ENCODE measurements at places on chromosomes 1 and 21. TPM values are rescaled to one million over a fixed set of nuclear protein-coding genes. Genes with fewer than 3 reads are reported as not detected.

DNA sequence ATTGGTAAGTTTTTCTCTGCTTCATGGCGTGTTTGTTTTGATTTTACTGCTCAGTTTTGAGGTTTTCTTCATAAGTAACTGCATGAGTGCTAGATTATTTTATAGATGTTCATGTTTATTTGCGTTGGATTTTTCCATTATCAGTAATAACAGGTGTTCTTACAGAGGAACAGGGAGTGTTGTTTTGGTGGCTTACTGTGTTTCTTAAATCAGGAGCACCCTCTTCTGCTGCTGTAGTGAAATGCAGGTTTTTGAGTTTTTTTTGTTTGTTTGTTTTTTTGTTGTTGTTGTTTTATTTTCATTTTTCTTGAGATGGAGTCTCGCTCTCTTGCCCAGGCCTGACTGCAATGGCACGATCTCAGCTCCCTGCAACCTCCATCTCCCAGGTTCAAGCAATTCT lies 32.6 kb downstream of the CTBS start:
- DNase-seq, result no peak
- H3K4me3 ChIP-seq, result no peak overlapping the region
- no peaks in the 10 kb centered on the region for H3K27me3 ChIP-seq
- peaks cover 19% of the 10 kb centered on the region for H3K36me3 ChIP-seq
- no peak overlapping the region for H3K27ac ChIP-seq
- H3K4me1 ChIP-seq, result no peaks in the 10 kb centered on the region

The PGBD5 gene
- total RNA-seq, result not detected

The S100A2 gene
- not detected for total RNA-seq

DNA sequence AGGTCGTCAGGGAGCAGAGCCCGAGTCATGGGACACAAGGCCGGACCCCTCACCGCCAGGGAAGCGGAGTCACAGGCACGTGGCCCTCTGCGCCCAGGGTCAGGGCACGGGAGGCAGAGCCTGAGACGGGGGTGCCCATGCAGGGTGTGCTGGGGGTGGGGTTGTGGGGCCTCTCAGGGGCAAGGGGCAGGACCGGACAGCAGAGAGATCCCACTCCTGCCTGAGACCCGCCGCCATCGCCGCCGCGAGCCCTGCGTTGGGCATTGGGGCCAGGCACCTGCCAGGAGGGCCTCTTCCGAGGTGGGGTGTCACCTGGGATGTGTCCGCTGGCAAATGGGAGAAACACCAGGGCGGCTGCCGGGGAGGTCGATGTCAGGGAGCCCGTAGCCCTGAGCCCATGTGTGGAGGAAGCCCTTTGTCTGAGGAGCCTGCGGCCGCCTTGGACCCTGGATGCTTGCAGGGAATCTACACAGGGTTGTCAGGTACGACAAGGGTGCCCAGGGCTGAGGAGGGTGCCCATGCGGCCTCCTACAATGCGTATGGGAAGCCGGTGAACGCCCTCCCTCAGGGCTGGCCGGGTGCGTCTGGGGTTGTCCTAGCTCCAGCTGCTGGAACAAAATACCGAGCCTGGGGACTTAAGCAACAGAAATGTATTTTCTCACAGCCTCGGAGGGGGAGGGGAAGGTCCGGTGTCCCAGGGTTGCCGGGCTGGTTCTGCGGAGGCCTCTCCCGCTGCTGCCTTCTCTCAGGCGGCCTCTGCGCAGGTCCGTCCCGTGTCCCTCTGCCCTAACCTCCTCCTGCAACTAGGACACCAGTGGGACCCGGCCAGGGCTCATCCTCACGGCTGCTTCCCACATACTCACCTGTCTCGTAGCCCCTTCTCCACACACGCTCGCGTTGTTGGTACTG lies 16.4 kb upstream of the C1orf159 start:
- DNase-seq, result no peak
- no peaks in the 10 kb centered on the region for H3K36me3 ChIP-seq
- no peak overlapping the region for H3K27ac ChIP-seq

- no peak overlapping the region for H3K4me3 ChIP-seq
- H3K27ac ChIP-seq, result no peak overlapping the region
- no peaks in the 10 kb centered on the region for H3K4me1 ChIP-seq
- H3K27me3 ChIP-seq, result no peaks in the 10 kb centered on the region
- H3K36me3 ChIP-seq, result no peaks in the 10 kb centered on the region
These were observed 45.2 kb downstream of the NENF start for GRCh38 chr1:212477680-212478466.

GRCh38 chr1:98991127-98992012 lies 13.3 kb downstream of the PLPPR5 start:
- no peak overlapping the region for H3K27ac ChIP-seq
- no peaks in the 10 kb centered on the region for H3K4me1 ChIP-seq
- H3K36me3 ChIP-seq, result no peaks in the 10 kb centered on the region
- no peaks in the 10 kb centered on the region for H3K27me3 ChIP-seq

The S100A7A gene
- not detected for total RNA-seq

The AADACL4 gene
- not detected for total RNA-seq

DNA sequence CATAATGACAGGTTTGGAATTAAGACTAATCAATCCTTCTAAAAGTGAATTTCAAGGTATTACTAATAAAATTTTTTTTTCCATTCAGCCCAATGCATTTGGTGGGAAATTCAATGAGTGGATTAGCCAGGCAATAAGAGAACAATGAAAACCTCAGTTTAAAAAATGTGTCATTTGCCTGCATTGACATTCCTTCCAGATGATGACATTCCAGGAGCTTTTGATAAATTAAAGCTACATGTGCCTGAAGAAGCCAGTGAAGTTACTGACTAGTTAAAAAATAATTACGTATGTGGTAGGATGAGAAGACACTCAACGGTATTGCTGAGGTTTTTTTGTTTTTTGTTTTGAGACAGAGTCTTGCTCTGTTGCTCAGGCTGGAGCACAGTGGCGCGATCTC lies 37.9 kb upstream of the RC3H1 start:
- H3K27me3 ChIP-seq, result no peaks in the 10 kb centered on the region
- H3K36me3 ChIP-seq, result no peaks in the 10 kb centered on the region
- no peaks in the 10 kb centered on the region for H3K4me1 ChIP-seq
- H3K4me3 ChIP-seq, result no peak overlapping the region
- no peak for DNase-seq
- no peak overlapping the region for H3K27ac ChIP-seq

- no peaks in the 10 kb centered on the region for H3K36me3 ChIP-seq
- H3K27me3 ChIP-seq, result no peaks in the 10 kb centered on the region
These were observed 134.4 kb upstream of the SMYD2 start for GRCh38 chr1:214146523-214146922.

- H3K4me3 ChIP-seq, result peak overlapping the region; percentile 70
- no peak overlapping the region for H3K27ac ChIP-seq
- peaks cover 13% of the 10 kb centered on the region for H3K4me1 ChIP-seq
- H3K27me3 ChIP-seq, result peaks cover 14% of the 10 kb centered on the region
- no peaks in the 10 kb centered on the region for H3K36me3 ChIP-seq
These were observed 876 bp downstream of the LRRC7 start for GRCh38 chr1:69568421-69569174.

- H3K4me1 ChIP-seq, result no peaks in the 10 kb centered on the region
- no peaks in the 10 kb centered on the region for H3K36me3 ChIP-seq
- no peak overlapping the region for H3K27ac ChIP-seq
- DNase-seq, result no peak
- no peak overlapping the region for H3K4me3 ChIP-seq
These were observed 77.6 kb downstream of the POU2F1 start for GRCh38 chr1:167298325-167298724.

DNA sequence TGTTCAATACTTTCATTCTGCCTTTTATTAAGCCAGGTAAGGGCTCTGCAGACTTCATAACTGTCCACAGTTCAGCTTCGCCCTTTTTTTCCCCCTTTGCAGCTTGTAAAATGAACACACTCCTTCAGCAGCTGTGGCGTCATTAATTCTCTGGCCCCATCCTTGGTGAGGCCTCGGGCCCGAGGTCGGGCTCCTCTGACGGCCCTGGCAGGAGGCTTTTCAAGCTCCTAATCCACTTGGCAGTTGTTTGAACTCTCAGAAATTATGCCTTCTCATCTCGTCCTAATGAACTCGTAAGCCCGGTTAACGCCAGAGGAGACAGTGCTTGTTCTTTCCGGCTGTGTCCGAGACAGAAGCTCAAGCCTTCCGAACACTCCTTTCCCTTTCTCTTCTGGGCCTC lies 18.1 kb upstream of the EPHA8 start:
- H3K36me3 ChIP-seq, result no peaks in the 10 kb centered on the region
- H3K27ac ChIP-seq, result no peak overlapping the region
- H3K4me3 ChIP-seq, result no peak overlapping the region
- no peak for DNase-seq
- H3K4me1 ChIP-seq, result no peaks in the 10 kb centered on the region

DNA sequence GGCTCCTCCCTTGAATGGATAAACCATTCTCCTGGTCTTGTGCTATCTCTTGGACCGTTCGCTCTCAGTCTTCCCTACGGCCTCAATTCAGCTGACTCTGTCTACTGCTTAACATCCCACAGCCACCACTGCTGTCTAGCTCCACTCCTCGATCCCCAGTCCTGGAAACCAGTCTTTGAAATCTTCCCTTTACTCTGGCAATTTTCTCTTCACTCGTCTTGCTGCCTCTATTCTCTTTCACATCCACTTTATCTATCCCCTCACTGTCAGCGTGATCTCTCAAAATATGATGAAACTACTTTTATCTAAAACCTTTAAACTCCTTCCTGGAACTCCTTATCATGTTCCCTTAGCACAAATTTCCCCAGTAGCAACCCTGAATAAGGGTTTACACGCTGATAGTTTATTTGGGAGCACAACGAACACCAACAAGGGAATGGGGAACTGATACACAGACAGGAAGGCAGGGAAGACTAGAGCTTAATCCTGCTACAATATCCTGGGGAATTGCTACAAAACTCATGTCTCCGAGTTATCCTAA lies 131.6 kb upstream of the SAMSN1 start:
- no peaks in the 10 kb centered on the region for H3K4me1 ChIP-seq
- no peak overlapping the region for H3K27ac ChIP-seq
- no peak overlapping the region for H3K4me3 ChIP-seq
- H3K27me3 ChIP-seq, result no peaks in the 10 kb centered on the region
- no peaks in the 10 kb centered on the region for H3K36me3 ChIP-seq
- no peak for DNase-seq

DNA sequence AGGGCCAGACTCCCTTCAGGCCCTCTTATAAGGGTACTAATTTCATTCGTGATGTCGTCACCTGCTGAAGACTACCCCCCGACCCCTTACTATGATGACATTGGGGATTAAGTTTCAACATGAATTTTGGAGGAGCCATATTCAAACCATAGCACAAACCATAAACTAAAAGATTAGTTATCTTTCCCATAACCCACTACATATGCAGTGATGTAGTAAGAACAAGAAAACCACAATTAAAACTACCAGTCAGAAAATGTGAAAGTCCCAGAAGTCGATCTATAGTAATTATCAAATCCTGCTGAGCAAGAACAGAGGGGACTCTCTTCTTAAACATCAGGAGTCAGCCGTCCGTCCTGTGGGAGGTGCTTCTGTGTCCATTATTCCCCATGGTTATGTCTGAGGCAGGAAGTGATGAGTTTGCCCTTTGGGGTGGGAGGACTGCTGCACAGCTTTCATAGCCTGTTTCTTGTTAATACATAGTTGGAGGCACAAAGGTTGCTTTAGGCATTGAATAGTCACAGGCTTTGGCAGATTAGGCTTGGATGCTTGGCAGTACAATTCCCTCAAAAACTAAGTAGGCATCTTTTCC lies 35.9 kb upstream of the PTGFRN start:
- no peaks in the 10 kb centered on the region for H3K36me3 ChIP-seq
- H3K4me3 ChIP-seq, result no peak overlapping the region
- H3K27me3 ChIP-seq, result no peaks in the 10 kb centered on the region
- peaks cover 3% of the 10 kb centered on the region for H3K4me1 ChIP-seq
- DNase-seq, result no peak
- H3K27ac ChIP-seq, result no peak overlapping the region

- H3K27me3 ChIP-seq, result no peaks in the 10 kb centered on the region
- no peak overlapping the region for H3K27ac ChIP-seq
- no peaks in the 10 kb centered on the region for H3K4me1 ChIP-seq
- no peaks in the 10 kb centered on the region for H3K36me3 ChIP-seq
- no peak overlapping the region for H3K4me3 ChIP-seq
These were observed 99.9 kb downstream of the BEND5 start for GRCh38 chr1:48676822-48677221.

DNA sequence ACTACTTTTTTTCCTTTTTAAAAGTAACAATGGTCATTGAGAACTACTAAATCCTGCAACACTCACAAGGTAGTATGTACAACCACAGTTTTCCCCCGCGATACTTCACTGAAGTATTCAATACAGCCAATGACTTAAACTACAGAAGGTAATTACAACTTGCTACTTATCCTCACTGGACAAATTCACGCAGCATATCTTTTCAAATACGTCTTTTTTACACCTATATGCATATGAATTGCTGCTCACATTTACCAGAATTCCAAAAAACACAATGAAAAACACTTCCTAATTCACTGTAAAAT lies 12.4 kb downstream of the NRIP1 start:
- H3K27ac ChIP-seq, result no peak overlapping the region
- no peak for DNase-seq
- no peak overlapping the region for H3K4me3 ChIP-seq

DNA sequence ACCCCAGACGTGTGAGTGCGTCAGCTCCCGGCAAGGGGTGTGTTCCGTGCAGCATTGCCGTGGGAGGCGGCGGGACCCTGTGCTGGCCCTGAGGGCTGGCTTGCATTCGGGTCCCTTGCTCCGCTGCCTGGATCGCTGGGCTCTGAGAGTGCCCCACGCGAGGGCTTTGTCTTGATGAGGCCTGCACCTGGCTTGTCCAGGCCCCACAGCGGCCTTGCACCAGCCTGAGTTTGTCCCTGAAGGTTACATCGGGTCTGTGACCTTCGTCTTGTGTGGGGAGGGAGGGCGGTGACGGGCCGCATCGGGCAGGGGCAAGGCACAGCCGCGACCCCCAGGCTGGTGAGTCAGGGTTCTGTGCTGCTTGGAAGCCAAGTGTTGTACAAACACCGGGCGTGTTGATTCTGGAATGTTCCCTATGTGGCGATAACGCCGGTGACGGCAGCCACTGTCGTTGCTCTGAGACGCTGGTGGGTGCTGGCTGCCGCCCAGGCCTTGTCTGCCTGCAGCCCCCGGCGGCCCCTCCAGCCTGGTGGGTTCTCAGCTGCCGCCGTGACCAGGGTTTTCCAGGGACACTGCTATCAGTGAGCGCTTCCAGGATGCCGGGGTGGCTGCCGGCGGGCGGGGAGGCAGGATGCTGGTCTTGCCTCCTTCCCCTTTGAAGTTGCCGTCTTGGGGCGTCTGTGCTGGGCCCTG lies 42.9 kb downstream of the SLX9 start:
- H3K27me3 ChIP-seq, result no peaks in the 10 kb centered on the region
- no peak overlapping the region for H3K4me3 ChIP-seq
- H3K4me1 ChIP-seq, result peaks cover 17% of the 10 kb centered on the region
- peak; percentile 43 for DNase-seq
- H3K36me3 ChIP-seq, result no peaks in the 10 kb centered on the region

GRCh38 chr1:178371235-178371634 lies 125.5 kb downstream of the CLEC20A start:
- peak overlapping the region; percentile 58 for H3K4me3 ChIP-seq
- no peak overlapping the region for H3K27ac ChIP-seq
- H3K4me1 ChIP-seq, result peaks cover 4% of the 10 kb centered on the region

The VWA1 gene
- 79.0 TPM for total RNA-seq

- no peaks in the 10 kb centered on the region for H3K4me1 ChIP-seq
- H3K27ac ChIP-seq, result peak overlapping the region; percentile 85
- H3K4me3 ChIP-seq, result peak overlapping the region; percentile 32
- H3K36me3 ChIP-seq, result no peaks in the 10 kb centered on the region
- DNase-seq, result peak; percentile 70
These were observed 54.6 kb downstream of the GORAB start for GRCh38 chr1:170586321-170587252.

All from ascending aorta (tissue), 2 donors.